CD4-positive, alpha-beta memory T cell (primary cell): ENCODE measurements at places on chromosomes 1 and 21. TPM values are rescaled to one million over a fixed set of nuclear protein-coding genes. Genes with fewer than 3 reads are reported as not detected.

DNA sequence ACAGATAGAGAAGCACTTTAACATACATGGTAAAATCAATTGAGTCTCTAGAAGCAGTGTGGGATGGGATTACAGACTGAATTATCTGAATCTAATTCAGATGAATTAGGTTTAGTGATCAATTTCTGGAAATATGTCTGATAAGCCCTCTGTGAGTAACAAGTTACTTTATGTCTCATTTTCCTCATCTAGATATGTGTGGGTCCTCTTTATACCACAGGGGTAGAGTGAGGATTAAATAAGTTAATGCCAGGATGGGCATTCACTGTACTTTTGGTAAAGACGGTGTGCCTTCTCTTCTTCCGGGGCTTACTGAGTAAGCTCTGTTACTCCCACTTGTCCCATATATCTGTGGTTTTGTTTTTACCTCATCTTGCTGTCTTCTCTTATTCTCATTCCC, 225.8 kb downstream of the RYR2 start:
- DNase-seq = no peak
- H3K36me3 ChIP-seq = no peaks in the 10 kb centered on the region
- no peaks in the 10 kb centered on the region for H3K4me1 ChIP-seq
- H3K27me3 ChIP-seq = no peaks in the 10 kb centered on the region
- H3K27ac ChIP-seq = no peak overlapping the region

DNA sequence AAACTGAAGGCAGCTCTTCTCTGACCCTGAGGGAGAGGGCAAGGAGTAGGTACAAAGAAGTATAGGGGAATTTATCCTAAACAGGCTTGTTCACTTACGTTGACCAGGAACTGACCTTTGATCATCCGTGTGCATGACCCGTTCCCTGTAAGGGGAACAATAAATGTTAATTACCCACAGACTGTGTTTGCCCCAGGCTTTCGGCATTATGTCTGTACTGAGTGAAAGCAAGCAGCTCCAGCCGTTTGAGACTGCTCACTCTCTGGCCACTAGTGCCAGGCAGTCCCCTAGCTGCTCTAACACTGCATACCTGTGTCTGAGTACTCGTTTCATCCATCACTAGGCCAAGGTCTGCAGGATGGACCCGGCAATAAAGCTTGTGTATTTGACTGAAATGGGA, 1365.3 kb downstream of the NCAM2 start:
- no peaks in the 10 kb centered on the region for H3K27me3 ChIP-seq
- H3K4me1 ChIP-seq = no peaks in the 10 kb centered on the region
- H3K36me3 ChIP-seq = no peaks in the 10 kb centered on the region

DNA sequence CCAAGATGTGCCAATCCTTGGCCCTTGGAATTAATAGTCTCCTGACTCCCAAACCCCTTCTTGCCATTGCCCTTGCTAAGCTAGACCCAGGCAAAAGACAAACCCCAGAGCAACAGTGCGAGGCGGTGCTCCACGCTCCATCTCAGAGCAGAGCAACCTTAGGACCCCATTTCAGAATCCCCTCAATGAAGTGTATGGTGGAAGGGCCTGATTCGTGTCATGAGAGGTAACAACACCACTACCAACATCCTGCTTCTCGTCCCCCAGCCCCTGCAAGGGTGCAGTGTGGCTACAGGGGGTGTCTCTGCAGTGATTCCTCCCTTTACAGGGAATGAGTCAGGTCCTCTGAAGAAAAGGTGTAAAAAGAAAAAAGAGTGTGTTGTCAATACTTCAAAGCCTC, 103.9 kb upstream of the IRF2BP2 start:
- no peaks in the 10 kb centered on the region for H3K36me3 ChIP-seq
- H3K27me3 ChIP-seq = no peaks in the 10 kb centered on the region
- no peak overlapping the region for H3K4me3 ChIP-seq
- no peak for DNase-seq
- H3K27ac ChIP-seq = no peak overlapping the region

Gene FRRS1
- polyA plus RNA-seq = not detected

GRCh38 chr1:32289256-32289655, 2.6 kb upstream of the HDAC1 start:
- H3K4me3 ChIP-seq = no peak overlapping the region
- no peaks in the 10 kb centered on the region for H3K27me3 ChIP-seq
- no peak overlapping the region for H3K27ac ChIP-seq
- peaks cover 36% of the 10 kb centered on the region for H3K4me1 ChIP-seq

DNA sequence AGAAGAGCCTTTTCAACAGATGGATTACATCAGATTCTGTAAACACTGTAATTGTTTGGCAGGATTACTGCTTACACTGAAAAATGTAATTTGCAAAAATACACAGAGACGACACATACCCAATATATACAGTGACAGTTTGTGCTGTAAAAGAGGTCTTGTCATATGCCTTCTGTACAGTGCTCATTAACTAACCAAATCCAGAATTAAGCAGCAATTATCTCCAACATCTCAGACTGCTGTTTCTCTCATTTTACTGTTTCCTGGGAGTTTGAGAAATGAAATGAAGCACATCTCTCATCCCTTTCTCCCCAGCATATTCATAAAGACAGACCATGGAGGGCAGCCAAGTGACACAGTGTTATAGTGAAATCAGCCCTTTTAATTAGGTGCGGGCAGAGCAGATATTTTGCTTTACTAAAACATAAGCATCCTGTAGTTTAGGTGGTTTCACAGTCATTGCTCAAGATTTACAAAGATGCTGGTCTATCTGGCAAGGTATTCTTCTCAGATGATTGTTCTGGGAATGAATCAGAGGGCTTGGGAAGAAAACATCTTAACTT, 618.4 kb upstream of the USP24 start:
- no peak overlapping the region for H3K27ac ChIP-seq
- no peaks in the 10 kb centered on the region for H3K4me1 ChIP-seq
- H3K4me3 ChIP-seq = no peak overlapping the region
- DNase-seq = no peak
- no peaks in the 10 kb centered on the region for H3K36me3 ChIP-seq
- H3K27me3 ChIP-seq = no peaks in the 10 kb centered on the region

DNA sequence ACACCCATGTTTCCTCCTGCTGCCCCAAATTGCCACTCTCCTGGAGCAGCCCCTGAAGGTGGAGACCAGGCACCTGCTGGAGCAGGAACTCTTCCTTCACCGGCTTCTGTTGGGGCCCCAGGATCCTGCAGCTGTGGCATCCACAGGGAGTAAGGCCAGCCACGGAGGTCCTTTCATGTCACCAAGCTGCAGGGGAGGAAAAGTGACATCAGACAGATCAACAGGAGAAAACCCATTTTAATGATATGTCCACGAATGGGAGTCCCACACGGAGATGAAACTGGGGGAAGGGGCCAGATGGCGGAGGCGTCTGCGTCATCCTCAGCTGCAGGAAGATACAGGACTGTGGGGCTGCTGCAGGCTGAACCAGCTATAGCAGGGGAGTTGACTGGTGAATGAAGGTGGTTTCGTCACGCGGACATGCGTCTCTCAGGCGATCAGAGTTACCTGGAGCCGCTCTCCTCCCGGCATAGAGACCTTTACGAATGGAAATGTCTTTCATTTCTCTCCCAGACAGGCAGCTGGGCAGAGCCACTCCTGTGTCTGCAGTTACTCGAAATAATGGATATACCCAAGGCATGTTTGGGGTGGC, 9.9 kb downstream of the TP73 start:
- no peaks in the 10 kb centered on the region for H3K4me1 ChIP-seq
- H3K27me3 ChIP-seq = peaks cover 1% of the 10 kb centered on the region
- no peak for DNase-seq
- no peak overlapping the region for H3K4me3 ChIP-seq
- H3K27ac ChIP-seq = no peak overlapping the region

- H3K36me3 ChIP-seq = no peaks in the 10 kb centered on the region
- H3K4me3 ChIP-seq = no peak overlapping the region
- H3K4me1 ChIP-seq = no peaks in the 10 kb centered on the region
- no peak for DNase-seq
- H3K27me3 ChIP-seq = no peaks in the 10 kb centered on the region
- H3K27ac ChIP-seq = no peak overlapping the region
These were observed 52.4 kb upstream of the ACADM start for GRCh38 chr1:75672108-75672507.

Gene GJB5
- polyA plus RNA-seq = not detected

DNA sequence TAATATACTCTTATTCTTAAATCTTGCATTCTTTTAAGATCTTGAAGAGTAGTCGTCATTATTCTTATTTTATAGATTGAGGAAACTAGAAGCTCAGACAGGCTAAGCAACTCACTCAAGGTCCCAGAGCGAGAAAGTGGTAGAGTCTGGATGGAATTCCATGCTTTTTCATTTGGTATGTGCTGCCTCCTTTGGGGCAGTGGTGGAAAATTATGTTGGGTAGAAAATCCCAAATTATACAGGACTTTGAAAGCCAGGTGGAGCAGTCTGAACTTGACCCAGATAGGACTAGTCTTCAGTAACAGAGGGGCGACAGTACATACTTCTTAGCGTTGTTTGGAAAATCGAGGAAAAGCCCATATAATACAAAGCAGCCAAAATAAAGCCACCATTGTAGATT, 205.6 kb downstream of the ATG4C start:
- no peaks in the 10 kb centered on the region for H3K27me3 ChIP-seq
- no peak overlapping the region for H3K27ac ChIP-seq
- no peak for DNase-seq
- no peaks in the 10 kb centered on the region for H3K36me3 ChIP-seq
- H3K4me3 ChIP-seq = no peak overlapping the region

Gene FBXO2
- polyA plus RNA-seq = 4.1 TPM

- no peaks in the 10 kb centered on the region for H3K27me3 ChIP-seq
- peaks cover 31% of the 10 kb centered on the region for H3K4me1 ChIP-seq
- no peak for DNase-seq
- no peak overlapping the region for H3K4me3 ChIP-seq
These were observed 1.8 kb upstream of the MTFR1L start for GRCh38 chr1:25817840-25818501.

- DNase-seq = no peak
- no peak overlapping the region for H3K27ac ChIP-seq
- peaks cover 6% of the 10 kb centered on the region for H3K27me3 ChIP-seq
- no peak overlapping the region for H3K4me3 ChIP-seq
- H3K4me1 ChIP-seq = no peaks in the 10 kb centered on the region
- no peaks in the 10 kb centered on the region for H3K36me3 ChIP-seq
These were observed 96.3 kb upstream of the KLHDC7A start for GRCh38 chr1:18384471-18384870.

GRCh38 chr1:79694241-79694640, 687.7 kb upstream of the ADGRL4 start:
- DNase-seq = no peak
- H3K36me3 ChIP-seq = no peaks in the 10 kb centered on the region
- H3K27ac ChIP-seq = no peak overlapping the region
- no peak overlapping the region for H3K4me3 ChIP-seq

DNA sequence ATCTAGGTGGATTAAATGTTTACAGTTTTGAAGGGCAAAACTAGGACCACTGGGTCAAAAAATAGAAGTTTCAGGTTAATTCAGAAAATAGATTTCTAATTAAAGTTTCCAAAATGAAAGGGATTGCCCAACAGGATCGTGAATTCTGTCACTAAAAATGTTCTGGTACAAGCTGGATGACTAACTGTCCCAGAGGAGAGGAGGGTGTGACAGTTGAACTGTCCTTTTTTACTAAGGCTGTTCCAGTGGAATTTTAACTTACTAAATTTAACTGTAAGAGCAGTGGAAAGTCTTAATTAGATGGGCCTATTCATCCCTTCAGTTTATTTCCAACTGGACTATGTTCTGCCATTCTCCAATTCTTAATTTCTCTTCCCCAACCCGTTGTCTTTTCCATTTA, 7.2 kb downstream of the SNX7 start:
- H3K36me3 ChIP-seq = no peaks in the 10 kb centered on the region
- H3K4me3 ChIP-seq = no peak overlapping the region
- DNase-seq = no peak
- no peak overlapping the region for H3K27ac ChIP-seq

Gene ATAD3C
- polyA plus RNA-seq = 1.8 TPM

- no peak overlapping the region for H3K4me3 ChIP-seq
- DNase-seq = no peak
- no peak overlapping the region for H3K27ac ChIP-seq
- H3K36me3 ChIP-seq = no peaks in the 10 kb centered on the region
- peaks cover 5% of the 10 kb centered on the region for H3K27me3 ChIP-seq
- no peaks in the 10 kb centered on the region for H3K4me1 ChIP-seq
These were observed 80.4 kb upstream of the GCLM start for GRCh38 chr1:93989601-93990000.

Gene GJB4
- polyA plus RNA-seq = not detected

Gene PGLYRP3
- polyA plus RNA-seq = not detected

DNA sequence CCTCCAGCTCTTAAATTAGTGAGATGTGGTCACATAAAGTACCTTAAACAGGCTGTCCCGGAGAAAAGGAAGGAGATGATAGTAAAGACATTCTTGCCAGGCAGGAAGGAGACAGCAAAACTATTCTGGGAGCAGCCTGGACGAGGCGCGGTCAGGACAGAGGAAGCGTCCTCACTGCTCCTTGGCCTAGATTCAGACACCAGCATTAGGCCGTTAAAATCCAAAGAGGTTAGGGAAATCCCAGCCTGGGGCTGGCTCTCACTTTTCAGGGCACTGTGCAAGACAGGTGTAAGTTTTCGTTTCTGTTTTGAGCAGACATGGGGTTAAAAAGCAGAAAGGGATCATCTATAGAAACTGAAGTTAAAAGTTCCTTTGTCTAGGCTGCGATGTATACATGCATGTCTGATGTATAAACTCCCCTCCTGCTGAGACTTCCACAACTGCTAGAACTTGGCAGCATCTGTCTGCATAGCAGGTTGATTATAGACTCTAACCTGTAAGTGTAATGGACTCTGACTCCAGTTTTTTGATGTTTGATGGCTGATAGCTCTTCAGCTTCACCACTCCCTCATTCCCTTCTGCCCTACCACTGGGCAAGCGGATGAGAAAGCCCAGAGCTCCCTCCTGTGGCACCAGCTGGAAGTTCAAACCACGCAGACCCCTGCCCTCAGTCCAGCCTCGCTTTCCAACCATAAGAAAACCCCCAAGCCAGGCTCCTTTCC, 21.5 kb downstream of the STPG1 start:
- peak overlapping the region; percentile 17 for H3K4me3 ChIP-seq
- peak overlapping the region; percentile 72 for H3K27ac ChIP-seq
- peaks cover 33% of the 10 kb centered on the region for H3K4me1 ChIP-seq
- peak; percentile 75 for DNase-seq
- no peaks in the 10 kb centered on the region for H3K36me3 ChIP-seq

DNA sequence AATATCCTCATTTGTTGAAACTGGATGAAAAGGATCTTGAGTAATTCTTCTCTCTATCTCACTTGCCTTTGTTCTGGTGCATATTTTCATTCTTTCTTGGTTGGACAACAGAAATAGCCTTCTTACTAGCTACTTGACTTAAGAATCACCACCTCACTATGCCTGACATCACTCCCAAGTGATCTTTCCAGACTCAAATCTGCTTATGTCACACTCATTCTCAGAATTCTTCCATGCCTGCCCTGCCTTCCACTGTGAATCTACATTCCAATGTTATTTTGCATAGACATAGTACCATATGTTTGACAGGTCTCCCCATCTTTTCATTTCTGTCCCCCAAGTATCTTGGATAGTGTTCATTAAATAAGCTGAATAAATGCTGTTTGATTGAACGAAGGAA, 78.5 kb upstream of the DPYD start:
- H3K27me3 ChIP-seq = no peaks in the 10 kb centered on the region
- H3K4me1 ChIP-seq = no peaks in the 10 kb centered on the region
- no peak for DNase-seq
- H3K4me3 ChIP-seq = no peak overlapping the region

Gene PLCH2
- polyA plus RNA-seq = 2.0 TPM
